ENCODE measurements at places on chromosomes 6 and 20. TPM values are rescaled to one million over a fixed set of nuclear protein-coding genes. Genes with fewer than 3 reads are reported as not detected.

TCF15 gene
- total RNA-seq = 0.58 TPM

CLDN20 gene
- total RNA-seq = not detected

LAMP5 gene
- total RNA-seq = 0.16 TPM

HRH3 gene
- not detected for total RNA-seq

CDH26 gene
- total RNA-seq = 2.8 TPM
